HFFc6 (cell line): ENCODE measurements at places on chromosomes 7 and 10. TPM values are rescaled to one million over a fixed set of nuclear protein-coding genes. Genes with fewer than 3 reads are reported as not detected.

The CNNM1 gene
- total RNA-seq, result 3.1 to 4.6 TPM (median 4.0 TPM) in 3 replicates

The HOXA5 gene
- 1.6 and 2.3 TPM in 2 replicates for total RNA-seq

The ATG9B gene
- total RNA-seq, result 0.33 to 0.47 TPM in 2 of 3 replicates, not detected in the other

The COBL gene
- not detected in 3 replicates for total RNA-seq

The BEND7 gene
- total RNA-seq, result 0.55 to 1.8 TPM (median 1.7 TPM) in 3 replicates

The RBM20 gene
- total RNA-seq, result not detected in 2 replicates

The TRIL gene
- total RNA-seq, result not detected in 3 replicates

The KLF14 gene
- not detected in 3 replicates for total RNA-seq

The DRGX gene
- 0.12 to 0.41 TPM in 2 of 3 replicates, not detected in the other for total RNA-seq

The SLC26A5 gene
- not detected in 3 replicates for total RNA-seq

The CLCN1 gene
- total RNA-seq, result not detected in 3 replicates

The FGL2 gene
- total RNA-seq, result not detected in 3 replicates

The UBE2D4 gene
- 13.6 to 17.9 TPM (median 14.7 TPM) in 3 replicates for total RNA-seq

The DYDC1 gene
- total RNA-seq, result not detected in 3 replicates

GRCh38 chr10:70494536-70494935 is 16.0 kb downstream of the PALD1 start:
- no peak for DNase-seq

- no peak for DNase-seq
Observed at GRCh38 chr7:74709880-74710671, 52.6 kb downstream of the GTF2I start.

GRCh38 chr10:50512214-50512595 is 111.6 kb downstream of the SGMS1 start:
- no peak for DNase-seq

DNA sequence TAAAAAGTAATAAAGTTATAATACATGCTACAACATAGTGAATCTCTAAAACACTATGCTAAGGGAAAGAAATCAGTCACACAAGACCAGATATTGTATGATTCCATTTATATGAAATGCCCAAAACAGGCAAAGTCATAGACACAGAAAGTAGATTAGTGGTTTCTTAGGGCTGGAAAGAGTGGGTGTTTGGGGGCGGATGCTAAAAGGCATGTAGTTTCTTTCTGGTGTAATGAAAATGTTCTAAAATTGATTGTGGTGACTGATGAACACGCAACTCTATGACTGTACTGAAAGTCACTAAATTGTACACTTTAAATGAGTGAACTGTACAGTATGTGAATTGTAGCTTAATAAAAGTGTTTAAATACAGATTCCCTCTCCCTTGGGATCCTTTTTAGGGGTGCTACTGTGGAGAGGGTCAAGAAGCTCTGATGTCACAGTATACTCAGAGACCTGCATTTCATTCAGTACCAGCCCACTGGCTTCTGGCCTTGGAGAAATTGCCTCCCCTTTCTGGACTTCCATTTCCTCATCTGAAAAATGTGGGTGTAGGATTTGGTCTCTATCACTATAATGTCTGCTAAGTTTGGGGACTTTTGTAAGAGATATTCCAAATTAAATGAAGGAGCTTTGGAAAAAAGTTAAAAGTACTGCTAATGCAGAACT is 46.4 kb downstream of the AOAH start:
- no peak for DNase-seq

- no peak for DNase-seq
Observed at GRCh38 chr10:87916515-87916914, 53.1 kb downstream of the PTEN start.

- DNase-seq, result no peak
Observed at GRCh38 chr7:106552645-106553445, 108.1 kb downstream of the CCDC71L start.

GRCh38 chr7:150357771-150358427 is 10.7 kb upstream of the REPIN1 start:
- DNase-seq, result no peak

DNA sequence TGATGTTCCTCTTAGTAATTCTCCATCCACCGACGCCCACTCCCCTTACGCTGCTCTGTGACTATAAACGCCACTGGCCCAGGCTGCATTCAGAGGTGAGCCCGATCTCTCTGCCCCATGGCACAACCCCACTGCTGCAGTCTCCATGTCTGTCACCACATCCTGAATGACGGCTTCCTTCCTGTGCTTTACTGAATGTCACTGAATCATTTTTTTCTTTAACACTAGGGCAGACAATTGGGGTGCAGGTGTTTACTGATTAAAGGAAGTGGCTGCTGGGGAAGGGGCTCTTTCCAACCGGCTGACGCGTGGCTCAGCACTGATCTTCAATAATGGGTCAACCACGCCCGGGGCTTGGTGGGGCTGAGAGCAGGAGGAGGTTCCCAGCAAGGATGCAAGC is 208.3 kb downstream of the USP6NL start:
- no peak for DNase-seq

DNA sequence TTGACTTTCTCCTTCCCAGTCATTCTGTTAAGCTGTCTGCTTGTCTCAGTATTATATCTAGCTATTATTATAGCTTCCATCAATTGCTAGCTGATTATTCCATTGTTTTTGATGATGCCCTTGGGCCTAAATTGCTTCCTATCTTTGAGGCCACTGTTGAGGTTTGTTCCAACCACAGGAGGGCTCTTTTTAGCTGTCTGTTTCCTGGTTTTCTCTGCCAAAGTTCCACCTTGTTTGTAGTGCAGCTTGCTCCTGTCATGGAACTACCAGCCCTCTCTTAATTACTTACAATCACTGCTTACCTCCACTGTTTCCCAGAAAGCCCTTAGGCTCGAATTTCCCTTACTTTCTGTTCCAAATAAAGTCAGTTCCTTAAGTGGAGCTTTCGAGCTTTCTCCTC is 118.7 kb upstream of the SEC61G start:
- peak; percentile 28 for DNase-seq

- DNase-seq, result no peak
Observed at GRCh38 chr7:23123465-23123864, 17.9 kb downstream of the KLHL7 start.

DNA sequence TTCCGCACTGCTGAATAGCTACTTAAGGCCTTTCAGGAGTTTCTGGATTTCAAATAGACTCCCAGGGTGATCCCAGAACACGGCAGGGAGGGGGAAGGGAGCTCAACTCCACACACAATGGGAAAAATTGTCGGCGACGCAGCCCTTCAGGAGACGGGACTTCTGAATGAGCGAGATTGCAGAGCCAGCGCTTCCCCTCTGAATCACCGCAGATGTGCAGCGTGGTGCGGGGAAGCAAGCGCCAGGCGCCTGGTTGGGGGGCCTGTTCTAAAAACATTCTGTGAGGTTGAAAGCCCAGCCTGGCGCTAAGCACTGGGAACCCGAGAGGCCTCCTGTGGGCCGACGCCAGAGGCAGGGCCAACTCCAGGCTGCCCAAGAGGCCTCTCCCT is 163.3 kb downstream of the MAD1L1 start:
- DNase-seq, result no peak

- no peak for DNase-seq
Observed at GRCh38 chr10:21720090-21720489, 186.1 kb downstream of the MLLT10 start.

DNA sequence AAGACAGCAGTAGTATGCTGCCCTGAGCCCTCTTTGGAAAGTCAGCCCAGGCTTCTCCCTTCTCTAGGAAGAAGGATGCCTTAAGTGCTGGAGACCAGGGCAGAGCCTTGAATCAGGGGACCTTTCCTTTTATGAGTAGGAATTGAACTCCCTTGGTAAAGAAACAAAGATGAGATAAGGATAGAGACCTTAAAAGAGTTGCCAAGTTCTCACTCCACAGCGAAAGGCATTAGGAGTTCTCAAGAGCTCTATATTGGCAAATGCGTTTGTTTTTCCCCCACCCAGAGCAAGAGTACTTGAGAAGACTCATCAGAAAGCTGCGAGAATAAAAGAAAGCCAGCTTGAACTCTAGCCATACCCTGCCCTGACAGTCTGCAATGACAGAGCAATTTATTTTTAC is 72.9 kb upstream of the OGDHL start:
- DNase-seq, result no peak

GRCh38 chr10:11822026-11822756 is 965 bp upstream of the PROSER2 start:
- no peak for DNase-seq

- DNase-seq, result no peak
Observed at GRCh38 chr7:141563956-141564623, 12.9 kb downstream of the AGK start.

GRCh38 chr7:85471740-85472139 is 284.9 kb upstream of the SEMA3D start:
- DNase-seq, result peak; percentile 68

DNA sequence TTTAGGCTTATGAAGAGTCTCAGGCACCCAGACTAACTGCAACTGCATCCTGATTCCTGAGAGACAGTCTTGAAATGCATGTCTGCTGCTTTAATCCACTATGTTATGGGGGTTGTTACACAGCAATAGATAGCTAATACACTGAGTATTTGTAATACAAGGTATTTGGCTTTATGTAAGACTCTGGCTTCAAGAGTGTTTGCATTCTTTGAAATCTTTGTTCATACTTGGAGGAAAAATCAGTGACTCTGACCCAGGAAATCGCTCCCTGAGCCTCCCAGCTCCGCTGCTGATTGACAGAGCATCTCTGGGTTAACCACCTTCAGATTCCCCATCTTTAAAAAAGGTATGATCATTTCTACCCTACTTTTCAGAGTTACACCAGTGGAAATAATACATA is 133.9 kb downstream of the MTPAP start:
- DNase-seq, result no peak

DNA sequence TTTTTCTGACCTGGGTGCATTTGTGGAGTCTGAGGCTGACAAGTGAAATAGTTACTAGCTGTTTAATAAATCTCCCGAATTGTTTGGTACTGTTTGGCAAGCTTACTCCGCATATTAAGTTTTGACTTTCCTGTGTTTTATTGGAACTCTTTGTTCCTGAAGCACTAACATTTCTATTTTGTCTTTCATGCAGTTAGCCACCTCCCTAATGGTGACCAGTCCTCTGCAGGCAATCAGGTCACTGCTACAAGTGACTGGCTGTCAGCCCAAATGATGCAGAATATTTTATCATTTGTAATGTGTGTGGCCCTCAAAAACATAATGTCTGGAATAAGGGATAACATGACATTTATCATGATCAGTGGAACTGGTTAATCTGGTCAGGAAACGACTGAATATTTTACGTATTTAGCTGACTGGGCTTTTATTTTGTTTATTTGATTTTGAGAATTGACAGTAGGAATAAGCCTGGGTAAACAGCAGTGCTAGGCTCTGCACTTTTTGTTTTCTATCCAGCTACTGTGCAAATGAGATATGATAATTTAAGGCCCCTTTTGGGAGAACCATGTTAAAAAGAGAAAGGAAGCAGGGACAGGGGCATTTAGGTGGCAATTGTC is 82.9 kb downstream of the ST7 start:
- no peak for DNase-seq

DNA sequence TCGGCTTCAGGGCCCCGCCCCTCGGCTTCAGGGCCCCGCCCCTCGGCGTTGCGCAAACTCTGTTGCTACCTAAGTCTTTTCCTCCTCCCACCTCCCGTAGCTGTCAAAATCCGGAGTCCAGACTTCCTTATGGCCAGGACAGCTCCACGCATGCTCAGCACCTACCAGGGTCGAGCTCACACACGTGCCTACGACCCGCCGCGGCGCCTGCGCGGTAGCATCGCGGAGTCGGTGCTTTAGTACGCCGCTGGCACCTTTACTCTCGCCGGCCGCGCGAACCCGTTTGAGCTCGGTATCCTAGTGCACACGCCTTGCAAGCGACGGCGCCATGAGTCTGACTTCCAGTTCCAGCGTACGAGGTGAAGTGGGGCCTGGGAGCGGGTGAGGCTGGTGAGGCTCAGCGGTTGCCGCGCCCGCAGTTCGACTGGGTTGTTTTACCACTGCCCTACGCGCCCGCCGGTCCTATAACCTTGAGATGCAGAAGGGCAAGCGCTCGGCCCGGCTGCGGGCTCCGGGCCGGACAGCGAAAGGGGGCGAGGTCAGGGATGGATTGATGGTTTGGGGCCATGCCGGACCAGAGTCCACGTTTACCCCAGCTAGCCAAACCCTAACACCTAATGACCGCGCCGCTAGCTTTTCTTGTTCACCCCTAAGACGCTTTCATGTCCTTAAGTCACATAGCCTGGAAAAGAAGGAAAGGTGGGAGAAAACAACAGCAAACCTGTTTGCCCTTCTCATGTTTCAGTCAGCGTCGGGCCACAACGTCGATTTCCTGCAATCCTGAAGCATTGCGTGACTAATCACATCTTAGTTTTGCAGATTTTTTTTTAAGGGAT is at the start of gene CISD1:
CISD1 (plus strand) TSS at position 217 of the 836 bp plus-strand sequence; CDS start at position 329, 112 bp downstream.
- DNase-seq, result peak; percentile 99

GRCh38 chr10:82390866-82391658 is 516.1 kb downstream of the NRG3 start:
- no peak for DNase-seq

- no peak for DNase-seq
Observed at GRCh38 chr10:34477249-34477648, 337.8 kb downstream of the PARD3 start.

GRCh38 chr7:26198133-26198780 is 2.3 kb downstream of the HNRNPA2B1 start:
- no peak for DNase-seq
